ENCODE measurements at places on chromosomes 1 and 21.

- peak; percentile 36 for DNase-seq
Observed at GRCh38 chr1:41670217-41670957, 185.9 kb upstream of the EDN2 start.

DNA sequence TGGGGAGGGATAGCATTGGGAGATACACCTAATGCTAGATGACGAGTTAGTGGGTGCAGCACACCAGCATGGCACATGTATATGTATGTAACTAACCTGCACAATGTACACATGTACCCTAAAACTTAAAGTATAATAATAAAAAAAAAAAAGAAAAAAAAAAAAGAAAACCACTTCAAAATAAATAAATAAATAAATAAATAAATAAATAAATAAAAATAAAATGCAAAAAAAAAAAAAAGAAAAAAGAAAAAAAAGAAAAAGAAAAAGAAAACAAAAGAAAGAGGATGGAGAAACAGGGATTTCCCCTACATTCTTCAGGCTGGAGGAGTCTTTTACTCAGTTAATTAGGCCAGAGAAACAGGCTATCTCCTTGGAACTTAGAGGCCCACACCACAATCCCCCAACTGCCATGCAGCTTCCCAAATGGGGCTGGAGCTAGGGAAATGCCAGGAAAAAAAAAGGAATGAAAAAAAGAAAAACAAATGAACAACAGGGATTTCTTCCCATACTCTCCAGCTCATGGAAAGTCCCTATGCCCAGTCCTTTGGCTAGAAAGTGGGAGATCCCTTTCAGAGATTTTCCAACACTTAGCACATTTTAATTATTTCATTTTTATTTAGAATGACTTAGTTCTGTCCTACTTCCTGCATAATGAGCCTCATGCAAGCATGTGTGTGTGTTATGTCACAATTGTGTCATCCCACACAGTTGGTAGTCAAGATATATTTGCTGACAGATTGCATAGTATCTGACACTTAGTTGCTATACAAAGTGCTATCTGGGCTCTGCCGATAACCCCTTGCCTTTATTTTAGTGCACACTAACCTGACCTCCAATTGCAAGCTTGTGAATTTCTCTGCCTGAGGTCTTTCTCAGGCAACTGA, 486.4 kb downstream of the PLPP3 start:
- no peak for DNase-seq

DNA sequence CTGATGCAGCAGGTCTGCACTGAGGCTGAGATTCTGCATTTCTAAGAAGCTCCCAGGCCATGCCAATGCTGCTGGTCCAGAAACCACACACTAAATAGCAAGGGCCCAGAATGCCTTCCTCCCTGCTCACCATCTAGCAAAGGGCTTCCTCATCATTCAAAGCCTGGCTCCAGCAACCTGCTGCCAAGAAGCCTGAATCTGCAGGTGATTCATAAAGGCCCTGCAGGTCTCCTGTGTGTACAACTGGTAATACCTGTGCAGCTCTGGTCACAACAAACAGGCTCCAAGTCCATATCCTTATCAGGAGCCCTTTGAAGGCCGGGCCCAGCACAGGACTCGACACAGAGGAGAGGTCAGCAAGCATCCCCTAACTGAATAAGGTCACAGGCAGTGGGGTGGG, 26.7 kb downstream of the GLIS1 start:
- DNase-seq: no peak

DNA sequence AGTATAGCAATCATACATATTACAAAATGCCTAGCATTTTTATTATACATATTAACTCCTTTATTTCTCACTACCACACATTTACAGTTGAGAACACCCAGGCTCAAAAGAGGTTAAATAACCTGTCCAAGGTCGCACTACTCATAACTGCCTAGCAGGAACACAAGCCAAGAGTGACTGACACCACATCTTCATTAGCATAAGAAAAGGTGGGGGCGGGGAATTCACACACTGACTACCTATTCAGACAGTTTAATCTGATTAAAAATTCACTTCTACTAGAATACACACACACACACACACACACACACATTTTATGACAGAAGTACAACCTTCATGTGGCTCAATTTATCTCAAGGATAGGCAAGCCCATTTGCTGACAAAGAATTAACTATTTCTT, 77.8 kb upstream of the CACHD1 start:
- DNase-seq: no peak

DNA sequence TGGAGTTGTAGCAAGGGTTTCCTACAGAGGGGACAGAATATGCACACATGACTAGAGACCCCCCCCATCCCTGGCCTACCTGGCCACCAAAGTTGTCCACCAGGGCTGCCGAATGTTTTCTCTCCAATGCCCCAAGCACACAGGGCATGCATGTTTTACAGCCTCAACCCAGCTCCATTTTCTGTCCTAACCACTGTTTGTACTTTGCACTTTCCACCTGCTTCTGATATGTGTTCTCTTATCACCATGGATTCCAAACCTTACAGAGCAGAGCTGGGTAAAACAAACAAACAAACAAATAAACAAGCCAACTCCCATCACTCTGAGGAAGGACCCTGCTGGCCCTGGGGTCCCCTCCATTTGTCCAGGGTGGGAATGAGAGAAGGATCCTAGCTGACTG, 27.3 kb downstream of the CLIC6 start:
- no peak for DNase-seq

DNA sequence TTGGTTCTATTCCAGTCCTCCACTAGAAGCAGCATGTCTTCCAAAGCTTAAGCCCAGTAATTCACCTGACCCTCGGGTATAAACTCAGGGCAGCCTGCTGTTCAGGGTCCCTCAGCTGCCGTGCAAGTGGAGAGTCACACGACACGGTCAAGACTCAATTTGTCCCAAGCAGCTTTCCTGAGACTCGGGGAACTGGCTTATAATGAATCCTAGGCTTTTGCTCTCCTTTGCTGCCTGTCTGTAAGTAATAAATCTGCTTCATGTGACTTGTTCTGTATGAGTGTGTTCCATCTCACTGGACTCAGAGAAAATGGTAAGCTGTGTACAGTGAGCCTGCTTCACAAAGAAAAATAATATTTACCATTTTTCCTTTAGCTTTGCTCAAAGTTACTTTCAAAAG, 119.8 kb downstream of the CYYR1 start:
- DNase-seq: no peak

GRCh38 chr1:57605933-57606332, 182.1 kb upstream of the DAB1 start:
- DNase-seq: no peak

DNA sequence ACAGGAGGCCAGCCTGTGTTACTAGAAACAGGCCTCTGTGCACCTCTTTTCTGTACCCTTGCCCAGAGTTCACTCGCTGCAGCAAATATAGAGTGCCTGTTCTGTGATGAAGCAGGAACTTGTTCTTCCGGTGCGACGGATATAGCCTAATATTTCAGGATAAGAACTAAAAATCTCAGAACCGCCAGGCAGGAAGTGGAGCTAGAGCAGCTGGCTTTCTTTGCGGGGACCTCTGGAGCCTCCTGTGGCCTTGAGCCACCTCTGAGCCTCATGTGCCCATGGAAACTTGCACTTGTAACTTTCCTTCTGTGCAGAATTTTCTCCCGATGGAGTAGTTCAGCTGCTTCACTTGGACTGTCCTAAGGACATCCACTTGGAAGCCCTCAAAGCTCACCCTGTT, 44.5 kb upstream of the VAMP3 start:
- no peak for DNase-seq

DNA sequence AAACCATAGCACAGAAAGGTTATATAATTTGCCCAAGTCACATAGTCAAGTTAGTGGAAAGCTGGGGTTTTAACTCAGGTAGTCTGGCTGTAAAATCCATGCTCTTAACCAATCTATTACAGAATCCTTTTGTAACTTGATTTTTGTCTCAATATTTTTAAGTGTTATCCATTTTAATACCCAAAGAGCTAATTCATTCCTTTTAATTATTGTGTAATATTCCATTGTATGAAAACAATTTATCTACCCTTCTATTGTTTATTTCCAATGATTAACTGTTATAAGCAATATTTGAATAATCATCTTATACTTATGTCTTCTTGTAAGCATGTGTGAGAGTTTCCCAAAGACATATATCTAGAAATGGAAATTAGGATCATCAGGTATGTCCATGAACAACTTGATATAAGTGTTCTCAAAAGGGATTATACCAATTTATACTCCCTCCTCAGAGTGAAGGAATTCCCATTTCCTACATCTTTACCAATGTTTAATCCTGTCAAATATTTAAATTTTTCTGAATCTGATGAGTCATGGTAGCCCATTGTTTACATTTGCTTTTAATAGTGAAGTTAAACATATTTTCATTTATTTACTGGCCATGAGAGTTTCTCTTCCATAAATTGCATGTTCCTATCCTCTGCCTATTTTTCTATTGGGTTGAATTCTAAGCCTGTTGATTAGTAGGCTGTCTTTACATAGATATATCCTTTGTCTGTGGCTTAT, 13.9 kb downstream of the TEX50 start:
- no peak for DNase-seq

GRCh38 chr1:119779869-119780356, 11.2 kb upstream of the HMGCS2 start:
- DNase-seq: no peak

GRCh38 chr21:45997205-45997494, 15.6 kb downstream of the COL6A1 start:
- DNase-seq: no peak

DNA sequence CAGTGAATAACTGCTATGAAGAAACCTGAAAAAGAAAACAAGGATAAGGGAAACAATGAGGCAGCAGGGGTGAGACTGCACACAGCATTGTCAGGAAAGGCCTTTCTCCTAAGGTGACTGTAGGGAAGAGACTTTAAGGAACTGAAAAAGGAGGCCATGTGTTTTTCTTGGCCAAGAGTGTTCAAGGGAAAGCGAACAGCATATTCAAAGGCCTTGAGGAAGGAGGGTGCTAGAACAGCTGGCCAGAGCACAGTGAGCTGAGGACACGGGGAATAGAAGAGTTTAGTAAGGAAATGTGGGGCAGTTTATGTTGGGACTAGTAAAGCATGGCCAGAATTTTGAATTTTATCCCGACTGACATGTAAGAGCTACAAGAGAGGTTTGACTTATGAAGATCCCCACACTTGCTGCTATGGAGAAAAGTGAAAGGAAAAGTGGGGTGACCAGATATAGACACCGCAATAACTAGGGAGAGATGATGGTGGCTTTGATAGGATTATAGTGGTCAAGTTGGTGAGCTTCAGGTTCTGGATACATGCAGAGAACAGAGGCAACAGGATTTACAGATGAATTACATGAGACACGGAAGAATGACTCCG, 1.4 kb downstream of the RWDD2B start:
- no peak for DNase-seq

GRCh38 chr1:216562383-216562782, 139.1 kb upstream of the USH2A start:
- DNase-seq: no peak

DNA sequence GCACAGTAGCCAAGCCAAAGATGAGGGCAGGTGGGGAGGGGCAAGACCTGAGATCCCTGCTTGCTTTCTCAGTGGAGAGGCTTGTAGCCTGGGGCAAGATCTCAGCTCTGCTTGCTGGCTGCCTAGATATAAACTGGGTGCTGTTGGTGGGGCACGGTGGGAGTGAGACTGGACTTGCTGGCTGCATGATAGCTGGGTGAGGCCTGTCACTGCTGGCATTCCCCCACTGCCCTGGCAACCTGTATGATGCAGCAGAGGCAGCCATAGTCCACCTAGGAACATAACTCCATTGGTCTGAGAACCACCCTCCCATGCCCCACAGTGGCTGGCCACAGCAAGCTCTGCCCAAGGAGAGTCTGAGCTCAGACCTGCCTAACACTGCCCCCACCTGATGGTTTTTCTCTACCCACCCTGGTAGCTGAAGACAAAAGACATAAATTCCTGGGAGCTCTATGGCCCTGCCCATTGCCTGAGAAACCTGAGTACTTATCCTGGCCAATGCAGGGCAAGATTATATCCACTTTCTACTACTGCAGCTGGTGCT, 261.9 kb upstream of the DEPDC1 start:
- no peak for DNase-seq

DNA sequence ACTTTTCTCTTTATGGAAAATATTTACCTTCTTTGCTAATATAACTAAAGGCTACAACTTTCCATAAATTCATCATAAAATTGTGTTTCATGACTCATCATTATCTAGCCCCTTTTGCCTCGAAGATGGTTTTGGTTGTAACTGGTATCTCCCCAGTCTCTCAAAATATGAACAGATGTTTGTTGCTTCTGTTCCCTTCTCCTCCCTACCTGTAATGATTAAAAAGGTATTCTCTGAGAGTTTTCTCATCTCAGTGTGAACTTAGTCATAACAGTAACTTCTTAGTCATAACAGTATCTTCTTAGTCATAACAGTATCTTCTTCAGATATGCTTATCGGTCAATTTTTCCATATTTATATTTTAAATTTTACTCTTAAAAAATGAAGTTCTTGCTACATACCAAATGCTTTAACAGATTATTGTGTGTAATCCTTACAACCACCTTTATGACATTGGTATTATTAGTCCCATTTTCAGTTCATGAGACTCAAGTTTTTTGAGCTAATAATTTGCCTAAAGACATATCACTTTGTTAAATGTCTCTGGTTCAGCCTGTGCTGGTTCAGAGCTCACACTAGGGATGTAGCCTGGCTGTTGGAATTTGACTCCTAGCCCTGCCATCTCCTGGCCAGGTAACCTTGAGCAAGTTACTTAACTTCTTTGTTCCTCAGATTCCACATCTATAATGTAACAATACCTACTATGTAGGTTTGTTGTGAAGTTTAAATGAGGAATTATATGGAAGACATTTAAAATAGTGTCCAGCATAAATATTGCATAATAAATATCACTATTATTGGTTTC, 32.6 kb downstream of the ATP1B1 start:
- no peak for DNase-seq

DNA sequence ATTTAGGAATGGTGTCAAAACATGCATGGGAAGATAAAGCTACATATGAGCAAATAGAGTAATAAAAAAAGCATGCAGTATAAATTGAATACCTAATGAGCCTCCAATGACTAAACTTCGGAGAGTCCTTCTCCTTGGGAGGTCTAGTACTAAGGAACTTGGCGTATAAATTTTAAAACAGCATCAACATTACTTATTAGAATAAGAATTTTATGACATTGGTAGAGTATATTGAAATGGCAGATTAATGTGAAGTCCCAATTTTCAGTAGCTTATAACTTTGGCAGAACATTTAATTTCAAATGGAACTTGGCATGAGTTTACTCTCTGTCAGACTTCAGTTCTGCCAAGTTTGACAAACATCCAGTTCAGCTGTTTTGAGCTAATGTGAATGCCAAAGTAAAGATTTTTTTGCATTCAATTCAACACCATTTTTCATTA, 104.7 kb upstream of the RGS18 start:
- no peak for DNase-seq

DNA sequence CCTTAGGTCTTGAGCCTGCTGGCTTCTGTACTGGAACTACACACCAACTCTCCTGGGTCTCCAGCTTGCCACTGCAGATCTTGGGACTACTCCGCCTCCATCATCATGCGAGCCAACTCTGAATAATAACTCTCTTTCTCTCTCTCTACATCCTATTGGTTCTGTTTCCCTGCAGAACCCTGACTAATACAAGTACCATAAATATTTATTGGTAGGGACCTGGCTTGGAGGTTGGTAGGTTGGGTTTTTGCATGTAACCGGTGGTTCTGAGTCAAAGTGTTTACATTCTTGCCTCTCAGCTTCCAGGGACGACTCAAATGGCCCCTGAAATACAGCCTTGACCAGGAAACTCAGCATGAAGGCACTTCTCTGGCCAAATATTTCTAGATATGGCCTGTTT, 110.4 kb downstream of the KCND3 start:
- DNase-seq: no peak

- no peak for DNase-seq
Observed at GRCh38 chr1:45772971-45773370, 22.5 kb upstream of the IPP start.
